ENCODE measurements at places on chromosomes 1 and 21. TPM values are rescaled to one million over a fixed set of nuclear protein-coding genes. Genes with fewer than 3 reads are reported as not detected.

C1QC gene
- not detected for total RNA-seq

LHX8 gene
- not detected for total RNA-seq

ARHGEF16 gene
- 0.23 TPM for total RNA-seq

ATP1A2 gene
- 1.8 TPM for total RNA-seq

SRGAP2 gene
- 30.0 TPM for total RNA-seq

KIF17 gene
- total RNA-seq, result 0.60 TPM
